ENCODE measurements at places on chromosomes 1 and 21.
A peak's percentile ranks its signal among the peaks of the same experiment; 100 is the strongest.

DNA sequence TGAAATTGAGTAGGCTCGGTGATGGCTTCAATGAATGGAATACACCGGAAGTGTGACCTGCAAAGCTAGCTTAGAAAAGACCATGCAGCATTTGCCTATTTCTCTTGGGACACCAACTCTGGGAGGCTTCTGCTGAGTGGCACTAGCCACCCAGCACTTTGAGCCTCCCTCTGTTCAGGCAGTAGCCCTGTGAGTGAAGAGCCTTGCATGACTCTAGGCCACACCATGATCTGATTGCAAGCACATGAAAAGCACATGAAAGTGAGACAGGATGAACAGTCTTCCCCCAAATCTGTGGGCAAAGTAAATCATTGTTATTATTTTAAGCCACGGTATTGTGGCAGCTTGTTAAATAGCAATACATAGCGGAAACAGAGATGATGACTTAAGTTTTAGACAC is 2.8 kb downstream of the CD48 start:
- DNase-seq = no peak

GRCh38 chr1:2587071-2587859 is 688 bp downstream of the PRXL2B start:
- DNase-seq = no peak

GRCh38 chr1:52602856-52603600 is 857 bp downstream of the GPX7 start:
- DNase-seq = no peak

DNA sequence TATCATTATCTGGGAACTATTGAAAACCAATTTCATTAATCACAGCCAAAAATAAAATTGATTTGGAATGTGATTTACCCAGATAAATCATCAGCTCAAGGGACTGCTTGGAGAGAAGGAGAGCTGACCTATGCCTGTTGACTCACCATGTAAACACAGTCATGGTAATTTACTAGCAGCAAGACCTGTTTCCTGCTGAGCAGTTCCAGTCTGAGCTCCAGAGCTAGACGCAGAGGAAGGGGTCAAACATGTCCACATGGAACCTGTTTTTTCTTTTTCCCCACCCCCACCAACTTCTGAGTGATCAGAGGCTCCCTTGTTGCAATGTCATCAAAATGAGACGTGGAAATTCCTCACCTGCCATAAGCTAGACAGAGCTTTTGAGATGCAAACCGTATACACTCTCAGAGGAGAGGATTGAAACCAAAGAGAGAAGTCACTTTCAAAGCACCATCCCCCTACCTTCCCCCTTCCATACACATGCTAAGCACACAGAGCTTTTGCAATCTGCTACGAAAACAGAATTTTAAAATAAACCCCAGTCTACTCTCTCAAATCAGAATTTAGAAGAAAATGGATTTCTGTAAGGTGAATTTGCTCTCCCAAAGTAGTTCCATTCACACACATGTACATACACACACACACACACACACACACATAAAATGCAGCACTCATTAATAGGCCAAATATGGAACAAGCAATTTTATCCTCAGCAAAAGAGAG is 55.9 kb upstream of the PTGFRN start:
- DNase-seq = no peak

GRCh38 chr1:198543670-198544260 is 3.3 kb upstream of the ATP6V1G3 start:
- DNase-seq = no peak

GRCh38 chr21:36974851-36975192 is 8.4 kb upstream of the HLCS start:
- DNase-seq = no peak

DNA sequence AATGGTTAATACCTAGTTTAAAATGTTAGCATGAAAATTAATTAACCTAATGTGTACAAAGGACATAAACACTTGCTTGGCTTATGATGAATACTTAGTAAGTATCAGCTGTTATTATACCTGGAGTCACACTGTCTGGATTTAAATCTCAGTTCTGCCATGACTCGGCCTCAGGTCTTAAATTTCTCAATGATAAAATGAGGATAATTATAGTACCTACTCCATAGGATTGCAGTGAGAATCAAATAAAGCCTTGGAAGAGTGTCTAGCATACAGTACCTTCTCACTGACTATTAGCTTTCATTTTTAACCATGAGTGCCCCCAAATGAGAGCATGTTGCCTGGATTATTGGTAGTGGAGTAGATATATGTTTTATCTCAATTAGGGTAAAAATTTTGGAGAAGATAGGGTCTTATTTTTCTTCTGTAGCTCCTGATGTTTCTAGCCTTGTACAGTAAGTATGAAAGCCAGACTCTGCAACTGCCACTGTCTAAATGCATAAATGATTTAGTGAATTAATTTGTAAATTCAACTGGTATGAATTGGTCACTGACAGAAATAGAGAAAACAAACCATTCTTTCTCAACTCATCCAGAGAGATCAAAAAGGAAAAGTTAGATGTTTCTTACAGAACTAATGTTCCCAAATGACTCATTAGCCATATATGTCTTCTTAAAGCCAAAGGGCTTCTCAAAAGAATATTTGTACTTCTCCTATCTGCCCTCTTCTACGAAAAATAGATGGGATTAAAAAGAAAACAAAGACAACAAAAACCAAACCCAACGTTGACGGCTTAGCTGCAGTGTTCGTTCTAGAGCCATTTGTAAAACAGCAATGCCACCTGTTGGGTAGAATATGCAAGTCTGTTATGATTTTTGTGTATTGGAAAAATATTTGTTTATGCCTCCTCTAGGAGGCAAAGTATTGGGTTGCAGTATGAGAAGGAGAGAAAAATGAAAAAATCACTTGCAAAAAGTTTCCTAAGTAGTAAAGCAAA is 53.8 kb upstream of the MROH9 start:
- DNase-seq = no peak

GRCh38 chr1:59146651-59147358 is 150.1 kb upstream of the FGGY start:
- DNase-seq = peak; percentile 24

DNA sequence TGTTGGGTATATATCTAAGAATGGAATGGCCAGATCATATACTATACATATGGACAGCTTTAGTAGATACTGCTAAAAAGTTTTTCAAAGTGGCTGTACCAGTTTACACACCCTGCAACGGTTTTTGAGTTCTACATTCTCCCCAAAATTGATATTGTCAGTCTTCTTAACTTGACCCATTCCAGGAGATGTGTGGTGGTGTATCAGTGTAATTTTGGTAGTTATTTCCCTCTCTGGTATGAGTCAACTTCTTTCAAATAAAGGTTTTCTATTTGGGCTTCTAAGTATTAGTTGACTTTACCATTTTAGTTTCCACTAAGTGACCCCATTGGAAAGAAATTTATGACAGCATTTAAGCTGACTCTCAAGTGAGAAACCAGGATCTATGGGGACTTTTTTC is 29.2 kb downstream of the INKA2 start:
- no peak for DNase-seq

- DNase-seq = no peak
Observed at GRCh38 chr21:39429445-39429844, 16.1 kb downstream of the LCA5L start.

DNA sequence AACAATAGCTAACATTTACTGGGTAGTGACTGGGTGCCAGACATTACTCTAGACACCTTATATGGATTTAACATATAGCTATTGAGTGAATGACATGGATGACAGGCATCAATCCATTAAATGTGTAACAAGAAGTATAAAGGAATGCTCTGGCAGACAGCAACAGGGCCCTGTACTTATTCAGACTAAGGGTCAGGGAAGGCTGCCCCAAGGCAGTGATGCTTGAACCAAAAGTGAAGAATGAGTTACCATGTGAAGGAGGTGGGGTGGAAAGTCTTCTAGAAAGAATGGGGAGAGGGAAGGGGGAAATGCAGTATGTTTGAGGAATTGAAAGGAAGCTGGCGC is 8.3 kb upstream of the PTPRF start:
- DNase-seq = no peak

- DNase-seq = no peak
Observed at GRCh38 chr21:32387151-32387550, 5.7 kb downstream of the URB1 start.

GRCh38 chr21:29105218-29105617 is 25.2 kb upstream of the MAP3K7CL start:
- no peak for DNase-seq

DNA sequence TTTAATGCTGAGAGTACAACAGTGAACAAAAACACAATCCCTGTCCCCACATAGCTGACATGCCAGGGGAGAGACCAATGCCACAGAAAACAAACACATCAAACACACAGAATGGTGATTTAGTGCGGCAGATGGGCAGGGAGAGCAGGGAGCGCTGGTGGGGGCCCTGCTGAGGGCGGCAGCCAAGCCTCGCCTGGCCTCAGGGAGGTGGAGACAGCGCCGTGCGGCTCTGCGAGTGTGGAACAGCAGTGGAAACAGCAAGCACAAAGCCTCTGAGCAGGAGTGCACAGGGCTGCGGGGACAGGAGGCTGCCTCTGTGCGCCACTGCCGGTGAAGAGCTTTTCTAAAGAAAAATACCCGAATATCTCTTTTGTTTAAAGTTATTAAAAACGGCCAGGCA is 17.0 kb downstream of the MCM3AP start:
- no peak for DNase-seq

- DNase-seq = no peak
Observed at GRCh38 chr21:21183092-21183491, 184.9 kb downstream of the NCAM2 start.

DNA sequence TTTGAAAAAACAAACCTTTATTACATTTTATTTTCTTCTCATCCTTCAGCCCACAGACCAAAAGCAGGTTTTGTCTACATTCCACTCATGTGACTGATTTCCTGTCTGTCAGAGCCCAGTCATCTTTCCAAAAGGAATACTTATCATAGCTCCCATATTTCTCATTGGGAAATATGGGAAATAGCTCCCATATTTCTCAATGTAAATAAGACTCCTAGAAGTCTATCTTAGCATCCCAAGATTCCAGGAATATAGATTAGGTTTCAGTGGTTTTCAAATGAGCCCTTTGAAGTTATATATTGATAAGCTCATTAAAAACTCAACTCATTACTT is 19.1 kb upstream of the NRDC start:
- no peak for DNase-seq

- no peak for DNase-seq
Observed at GRCh38 chr1:37822906-37823815, 15.2 kb upstream of the YRDC start.
